ENCODE measurements at places on chromosomes 4 and X. TPM values are rescaled to one million over a fixed set of nuclear protein-coding genes. Genes with fewer than 3 reads are reported as not detected.
A peak's percentile ranks its signal among the peaks of the same experiment; 100 is the strongest.

The NDST3 gene
- under 0.01 TPM for total RNA-seq

The MAGED2 gene
- 150 TPM for total RNA-seq

The NXF2B gene
- not detected for total RNA-seq

The CDS1 gene
- 0.49 TPM for total RNA-seq

The HDX gene
- total RNA-seq: 6.1 TPM

The FAM241A gene
- 3.0 TPM for total RNA-seq

The BOD1L1 gene
- 46.0 TPM for total RNA-seq

The STK26 gene
- total RNA-seq: 11.5 TPM

The SGMS2 gene
- total RNA-seq: 179 TPM

The CCNQ gene
- 31.8 TPM for total RNA-seq

- DNase-seq: no peak
Observed at GRCh38 chr4:171891038-171891437, 77.8 kb downstream of the GALNTL6 start.

DNA sequence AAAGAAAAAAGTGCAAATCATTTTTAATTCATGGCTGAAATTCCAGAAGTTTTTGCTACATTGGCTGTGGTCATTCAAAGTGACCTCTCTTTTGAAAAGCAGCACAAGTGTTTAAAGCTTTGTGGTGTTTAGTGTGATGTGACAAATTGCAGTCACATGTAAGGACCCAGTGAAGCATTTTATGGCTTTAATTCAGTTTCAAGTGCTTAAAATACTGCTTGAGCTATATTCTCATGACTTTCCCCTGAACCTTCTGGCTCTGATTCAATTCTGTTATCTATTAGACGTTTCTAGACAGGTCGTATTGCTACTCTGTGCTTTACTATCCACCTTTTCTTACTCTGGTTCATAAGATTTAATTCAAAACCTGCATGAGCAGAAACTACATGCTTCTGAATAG is 105.8 kb downstream of the FAT4 start:
- DNase-seq: no peak

DNA sequence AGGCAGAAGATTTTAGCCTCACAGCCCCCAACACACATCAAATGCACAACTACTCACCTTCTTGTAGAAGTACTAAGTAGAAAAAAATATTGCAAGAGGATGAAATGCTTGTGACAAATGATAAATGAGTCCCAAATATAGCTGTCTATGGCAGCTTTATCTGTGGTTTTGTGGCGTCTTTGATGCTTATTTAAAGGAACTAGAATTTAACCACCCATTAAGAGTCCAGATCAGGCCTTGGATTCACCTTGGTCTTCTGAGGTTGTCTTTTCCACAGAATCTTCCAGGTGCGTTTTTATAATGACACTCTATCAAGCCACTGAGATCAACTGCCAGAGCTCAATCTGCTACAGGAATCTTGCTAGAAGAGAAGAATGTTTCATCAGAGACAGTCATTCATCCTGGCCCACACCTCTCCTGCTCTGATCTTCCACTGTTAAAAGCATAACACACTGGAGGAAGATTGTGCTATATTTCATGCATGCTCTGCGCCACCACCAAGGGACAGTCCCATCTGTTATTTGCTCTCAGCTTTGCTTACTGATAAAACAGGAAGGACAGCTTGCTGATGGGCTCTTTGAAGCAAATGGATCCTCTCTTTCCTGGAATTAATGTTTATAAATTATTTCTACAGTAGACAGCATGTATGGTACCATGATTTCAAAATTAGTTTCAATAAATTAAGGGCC is 144.1 kb downstream of the SLC7A11 start:
- no peak for DNase-seq

- no peak for DNase-seq
Observed at GRCh38 chrX:9604908-9605306, 140.0 kb downstream of the TBL1X start.

DNA sequence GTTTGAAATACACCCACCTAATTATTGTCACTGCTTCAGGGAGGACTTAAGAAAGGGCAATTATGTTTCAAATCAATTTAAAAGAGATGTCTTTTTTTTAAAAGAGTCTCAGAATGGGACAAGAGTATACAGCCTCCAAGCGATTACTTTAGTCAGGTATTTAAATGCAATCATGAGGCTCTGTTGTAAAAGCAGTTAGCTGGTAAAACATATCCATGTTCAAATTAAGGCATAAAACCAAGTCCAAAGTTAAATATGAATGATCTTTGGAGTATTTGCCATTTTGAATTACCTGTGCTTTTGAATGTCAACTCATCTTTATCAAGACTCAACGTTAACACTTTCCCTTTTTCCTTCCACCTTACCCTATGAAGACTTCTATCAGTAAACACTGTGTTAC is 13.7 kb downstream of the RPS6KA6 start:
- no peak for DNase-seq

DNA sequence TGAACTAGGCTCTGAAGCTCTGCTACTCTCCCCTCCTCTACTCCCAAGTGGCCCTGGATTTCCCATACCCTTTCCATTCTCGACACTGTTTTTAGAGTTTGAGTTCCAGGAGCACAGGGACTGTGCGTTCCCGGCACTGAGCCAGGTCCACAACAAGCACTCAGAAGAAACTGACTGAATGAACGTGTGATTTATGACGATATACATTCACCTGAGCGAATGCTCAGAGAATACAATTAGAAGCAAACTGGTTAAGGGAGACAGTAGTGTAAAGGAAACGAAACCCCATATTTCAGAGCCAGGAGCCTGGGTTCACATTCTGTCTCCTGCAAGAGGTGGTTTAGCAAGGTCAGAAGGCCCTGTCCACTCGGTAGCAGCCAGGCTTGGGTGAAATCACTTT is 1.4 kb upstream of the KIAA0232 start:
- DNase-seq: no peak

GRCh38 chr4:15735536-15735935 is 32.7 kb downstream of the BST1 start:
- DNase-seq: no peak

DNA sequence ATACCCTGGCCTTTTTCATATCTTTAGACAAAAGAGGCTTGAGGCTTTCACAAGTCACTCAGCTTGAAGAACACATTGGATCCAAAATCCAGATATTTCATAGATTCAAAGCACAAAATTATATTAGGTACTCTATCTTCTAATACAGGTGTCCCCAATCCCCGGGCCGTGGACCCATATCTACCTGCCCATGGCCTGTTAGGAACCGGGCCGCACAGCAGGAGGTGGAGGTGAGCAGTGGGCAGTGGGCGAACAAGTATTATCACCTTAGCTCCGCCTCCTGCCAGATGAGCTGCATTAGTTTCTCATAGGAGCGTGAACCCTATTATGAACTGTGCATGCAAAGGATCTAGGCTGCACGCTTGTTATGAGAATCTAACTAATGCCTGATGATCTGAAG is 18.7 kb downstream of the YIPF7 start:
- DNase-seq: no peak

GRCh38 chrX:4850312-4850711 is 1136.9 kb upstream of the PRKX start:
- DNase-seq: no peak

DNA sequence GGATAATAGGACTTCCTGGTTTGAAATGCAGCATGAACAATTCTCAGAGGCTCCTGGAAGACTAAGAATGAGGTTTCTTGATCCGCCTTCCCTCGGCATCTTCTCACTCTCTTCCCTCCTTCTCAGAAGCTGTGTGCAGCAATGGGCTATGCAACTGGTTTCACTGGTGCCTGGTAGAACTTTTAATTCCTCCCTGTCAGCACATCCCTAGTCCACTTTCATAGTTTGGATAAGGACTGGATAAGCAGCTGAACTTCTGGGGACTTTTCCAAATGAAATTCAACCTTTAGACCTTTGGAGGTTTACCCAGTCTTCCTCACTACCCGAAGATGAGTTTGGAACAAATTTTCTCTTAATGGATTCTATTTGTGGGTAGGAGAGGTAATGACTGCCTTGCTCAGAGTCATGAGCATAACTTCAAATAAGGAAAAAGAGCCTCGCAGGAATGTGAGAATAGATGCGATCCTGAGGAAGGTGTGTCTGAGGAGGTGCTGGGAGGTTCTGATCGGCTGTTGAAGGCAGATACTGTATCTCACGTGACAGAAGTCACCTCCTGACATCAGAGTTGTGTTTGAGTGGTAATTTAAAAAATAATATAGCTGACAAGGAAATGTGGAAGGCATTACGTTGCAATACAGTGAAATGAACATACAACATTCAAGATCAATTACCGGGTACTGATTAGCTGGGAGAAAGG is 56.0 kb upstream of the HAND2 start:
- no peak for DNase-seq

DNA sequence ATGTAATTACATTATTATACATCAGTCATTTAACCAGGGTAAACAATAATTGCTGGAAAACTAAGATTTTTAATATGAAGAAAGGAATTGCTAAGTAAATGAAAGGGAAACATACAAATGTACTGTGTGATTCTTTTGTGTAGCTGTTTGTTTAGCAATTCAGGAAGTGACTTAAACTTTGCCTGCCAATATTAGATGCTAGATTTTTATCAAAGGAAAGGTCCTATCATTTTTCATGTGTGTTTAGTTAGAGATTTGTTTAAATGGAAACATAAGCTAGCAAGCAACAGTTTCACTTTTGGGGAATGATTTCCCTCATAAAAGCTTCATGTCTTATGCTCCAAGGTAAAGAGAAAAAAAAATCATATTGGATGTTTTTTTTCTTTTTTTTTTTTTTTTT is 95.1 kb upstream of the LIMCH1 start:
- DNase-seq: no peak

- DNase-seq: no peak
Observed at GRCh38 chrX:139126493-139126892, 404.0 kb upstream of the F9 start.

- DNase-seq: no peak
Observed at GRCh38 chr4:112002248-112002661, 143.0 kb upstream of the FAM241A start.

DNA sequence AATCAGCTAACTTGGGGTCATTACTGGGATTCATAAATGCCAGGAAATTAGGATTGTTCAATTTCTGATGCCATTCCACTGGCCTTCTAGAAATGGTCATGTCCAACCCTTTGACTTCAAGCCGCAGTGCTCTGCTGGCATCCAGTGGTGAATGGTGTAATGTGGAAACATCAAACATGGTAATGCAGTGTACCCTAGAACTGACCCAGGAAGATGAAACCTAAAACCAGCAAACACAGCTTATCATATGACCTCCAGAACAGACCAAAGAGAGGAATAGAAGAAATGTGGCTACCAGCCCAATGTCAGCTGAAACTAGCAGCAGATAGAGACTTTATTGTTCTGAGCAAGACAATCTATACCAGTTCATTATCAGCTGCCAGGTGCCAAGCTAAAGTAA is 13.8 kb downstream of the CXCL13 start:
- DNase-seq: no peak

- no peak for DNase-seq
Observed at GRCh38 chrX:9327086-9327746, 137.6 kb upstream of the TBL1X start.

- DNase-seq: no peak
Observed at GRCh38 chrX:17692709-17693346, 44.5 kb upstream of the SCML1 start.

- DNase-seq: no peak
Observed at GRCh38 chr4:127335732-127336131, 297.0 kb upstream of the INTU start.

GRCh38 chr4:168605411-168605810 is 108.6 kb downstream of the PALLD start:
- DNase-seq: no peak

GRCh38 chr4:94516999-94517398 is 65.3 kb downstream of the PDLIM5 start:
- DNase-seq: no peak

DNA sequence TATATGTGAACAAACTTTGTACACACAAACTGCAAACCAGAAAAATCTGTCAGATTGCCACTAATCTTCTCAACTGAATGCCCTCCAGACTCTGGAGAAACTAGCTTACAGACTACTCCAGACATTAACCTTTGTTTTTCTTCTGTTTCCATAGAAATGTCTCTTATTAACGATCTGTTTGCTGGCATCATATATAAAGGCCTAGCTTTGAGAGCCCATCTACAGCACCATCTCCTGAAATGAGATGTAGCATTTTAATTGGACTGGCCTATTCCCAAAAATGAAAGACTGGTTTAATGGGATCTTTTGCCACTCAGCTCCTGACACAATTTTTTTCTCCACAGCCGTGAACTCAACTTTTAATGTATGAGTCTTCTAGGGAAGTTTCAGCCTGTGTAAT is 266.0 kb upstream of the IL1RAPL1 start:
- no peak for DNase-seq

DNA sequence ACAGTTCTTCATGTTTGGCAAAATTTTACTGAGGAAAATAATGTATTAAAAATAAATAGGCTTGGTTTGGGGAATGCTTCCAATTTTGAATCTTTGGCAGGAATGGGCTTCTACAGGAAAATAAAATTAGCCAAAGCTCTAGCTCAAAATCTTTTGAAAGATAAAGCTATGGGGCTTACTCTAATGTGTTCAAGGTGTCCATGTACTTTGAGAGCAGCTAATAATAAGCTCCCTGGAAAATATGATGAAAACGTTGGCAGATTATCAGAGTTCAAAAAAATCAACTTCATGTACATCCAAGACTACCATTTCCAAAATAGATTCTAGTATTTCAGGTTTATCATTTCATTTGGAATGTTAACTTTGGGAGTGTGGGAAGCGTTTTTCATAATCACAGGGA is 158.4 kb downstream of the EMCN start:
- no peak for DNase-seq

DNA sequence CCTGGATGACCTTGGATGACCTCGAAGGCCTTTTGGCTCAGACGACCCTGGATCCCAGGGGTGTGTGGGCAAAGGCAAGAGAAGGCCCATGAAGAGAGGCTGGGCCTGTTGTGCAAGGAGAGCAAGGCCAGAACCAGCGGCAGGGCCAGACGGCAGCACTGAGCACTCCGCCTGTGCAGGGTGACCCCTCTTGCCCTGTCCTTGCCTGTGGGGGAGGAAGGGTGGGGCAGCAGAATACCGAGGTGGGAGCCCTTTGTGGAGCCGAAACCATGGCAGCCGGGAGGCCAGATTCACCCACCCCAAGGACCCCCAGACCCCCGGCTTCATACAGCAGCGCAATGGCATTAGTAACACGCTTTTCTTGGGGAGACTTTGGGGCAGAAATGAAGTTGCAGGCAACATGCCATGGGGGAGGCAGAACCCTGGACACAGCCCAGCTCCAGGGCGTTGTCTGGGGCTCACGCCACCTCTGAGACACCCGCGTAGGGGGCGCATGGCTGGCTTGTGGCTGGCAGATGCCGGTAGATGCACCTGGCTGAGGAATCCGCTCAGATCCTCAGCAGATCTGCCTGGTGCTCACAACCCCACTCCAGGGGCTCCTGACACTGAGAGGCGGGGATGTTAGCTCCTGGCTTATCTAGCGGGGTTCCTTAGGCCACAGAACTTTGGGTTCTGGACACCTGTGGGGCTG is 114.5 kb downstream of the FAM53A start:
- DNase-seq: peak; percentile 61

- no peak for DNase-seq
Observed at GRCh38 chrX:34584781-34585180, 72.3 kb downstream of the TMEM47 start.
